ENCODE measurements at places on chromosomes 5 and 9. TPM values are rescaled to one million over a fixed set of nuclear protein-coding genes. Genes with fewer than 3 reads are reported as not detected.

The ARRDC1 gene
- 92.4 TPM for total RNA-seq

The FOXD4L5 gene
- under 0.01 TPM for total RNA-seq

The PCDHGA9 gene
- total RNA-seq = 1.1 TPM

The PCDHB3 gene
- under 0.01 TPM for total RNA-seq

The G3BP1 gene
- total RNA-seq = 78.6 TPM

The MSX2 gene
- total RNA-seq = 0.27 TPM

The PCDHA11 gene
- total RNA-seq = under 0.01 TPM

The PCDHGB7 gene
- total RNA-seq = 2.2 TPM

- DNase-seq = no peak
Observed at GRCh38 chr5:139839918-139840317, 44.3 kb downstream of the PSD2 start.

- no peak for DNase-seq
Observed at GRCh38 chr5:139998837-139999236, 44.3 kb downstream of the NRG2 start.

- no peak for DNase-seq
Observed at GRCh38 chr5:128097781-128098180, 14.2 kb downstream of the SLC12A2 start.

DNA sequence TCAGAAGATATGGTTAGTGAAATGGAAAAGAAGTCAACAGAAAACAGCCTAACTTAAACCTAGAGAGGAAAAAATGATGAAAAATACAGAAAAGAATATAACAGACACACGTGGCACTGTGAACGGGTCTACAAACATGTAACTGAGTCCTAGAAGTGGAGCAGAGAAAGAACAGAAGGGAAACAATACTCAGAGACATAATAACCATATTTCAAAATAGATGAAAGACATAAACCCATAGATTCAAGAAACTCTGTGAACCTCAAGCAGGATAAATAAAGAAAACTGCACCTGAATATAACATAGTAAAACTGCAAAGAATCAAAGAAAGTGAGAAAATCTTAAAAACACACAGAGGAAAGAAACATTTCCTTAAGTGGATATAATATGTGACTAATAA lies 67.7 kb upstream of the GOLGA1 start:
- DNase-seq = no peak

GRCh38 chr9:76232861-76233489 lies 161.3 kb downstream of the RFK start:
- DNase-seq = no peak

DNA sequence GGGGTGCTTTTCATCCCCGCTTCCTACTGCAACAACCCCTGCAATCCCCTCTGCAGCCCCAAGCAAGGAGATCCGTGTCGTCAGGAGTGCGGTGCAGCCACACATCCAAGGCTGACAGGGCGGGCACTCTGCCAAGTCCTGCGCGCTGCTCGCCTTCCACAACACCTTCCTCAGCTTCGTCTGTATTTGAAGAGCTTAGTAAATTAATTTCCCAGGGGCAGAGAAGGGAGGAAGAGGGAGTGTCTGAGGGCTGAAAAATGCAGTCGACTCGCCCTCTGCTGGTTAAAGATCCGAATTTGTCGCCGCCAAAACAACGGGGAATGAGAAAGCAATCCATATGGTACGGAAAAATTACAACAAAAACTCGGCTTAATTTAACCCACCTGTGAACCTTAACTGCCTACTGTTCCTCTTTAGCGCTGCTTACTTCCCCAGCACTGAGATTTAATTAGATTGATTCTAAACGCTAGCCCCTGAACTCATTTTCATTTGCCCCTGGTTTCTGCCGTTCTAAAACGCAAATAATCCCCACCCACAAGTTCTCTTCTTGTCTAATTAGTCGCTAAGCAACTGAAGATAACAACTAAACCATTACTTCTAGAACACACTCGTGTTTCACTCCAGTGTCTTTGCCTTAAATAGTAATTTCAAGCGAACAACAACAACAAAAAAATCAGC lies 10.9 kb upstream of the PCDHB1 start:
- DNase-seq = no peak

GRCh38 chr5:64497386-64497785 lies 8.4 kb upstream of the RGS7BP start:
- DNase-seq = no peak

GRCh38 chr5:39461007-39461682 lies 36.4 kb upstream of the DAB2 start:
- DNase-seq = no peak

- peak; percentile 3 for DNase-seq
Observed at GRCh38 chr5:75337366-75338021, 474 bp downstream of the HMGCR start.

GRCh38 chr5:153223376-153223775 lies 267.1 kb upstream of the GRIA1 start:
- no peak for DNase-seq

DNA sequence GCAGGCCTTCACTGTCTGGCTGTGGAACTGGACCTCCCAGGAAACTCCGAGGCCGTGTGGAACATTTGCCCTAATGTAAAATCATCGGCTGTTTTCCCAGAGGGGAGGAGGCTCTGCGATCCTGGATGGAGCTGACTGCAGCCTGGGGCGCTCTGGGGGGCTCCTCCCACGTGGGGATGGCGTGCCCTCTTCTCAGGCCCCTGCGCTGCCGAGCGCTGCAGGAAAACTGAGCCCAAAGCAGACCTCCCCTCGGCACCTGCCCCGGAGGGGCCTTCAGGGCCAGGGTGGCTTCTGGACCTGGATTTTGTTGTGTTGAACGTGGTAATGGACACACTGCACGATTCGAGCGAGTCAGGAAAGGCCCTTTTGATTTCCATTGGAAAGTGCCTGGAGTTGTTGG lies 23.9 kb downstream of the HNRNPH1 start:
- DNase-seq = no peak

Data from hematopoietic multipotent progenitor cell (in vitro differentiated cells).